Inflammatory macrophage (primary cell): ENCODE measurements at places on chromosomes 16 and 17.
A peak's percentile ranks its signal among the peaks of the same experiment; 100 is the strongest.

DNA sequence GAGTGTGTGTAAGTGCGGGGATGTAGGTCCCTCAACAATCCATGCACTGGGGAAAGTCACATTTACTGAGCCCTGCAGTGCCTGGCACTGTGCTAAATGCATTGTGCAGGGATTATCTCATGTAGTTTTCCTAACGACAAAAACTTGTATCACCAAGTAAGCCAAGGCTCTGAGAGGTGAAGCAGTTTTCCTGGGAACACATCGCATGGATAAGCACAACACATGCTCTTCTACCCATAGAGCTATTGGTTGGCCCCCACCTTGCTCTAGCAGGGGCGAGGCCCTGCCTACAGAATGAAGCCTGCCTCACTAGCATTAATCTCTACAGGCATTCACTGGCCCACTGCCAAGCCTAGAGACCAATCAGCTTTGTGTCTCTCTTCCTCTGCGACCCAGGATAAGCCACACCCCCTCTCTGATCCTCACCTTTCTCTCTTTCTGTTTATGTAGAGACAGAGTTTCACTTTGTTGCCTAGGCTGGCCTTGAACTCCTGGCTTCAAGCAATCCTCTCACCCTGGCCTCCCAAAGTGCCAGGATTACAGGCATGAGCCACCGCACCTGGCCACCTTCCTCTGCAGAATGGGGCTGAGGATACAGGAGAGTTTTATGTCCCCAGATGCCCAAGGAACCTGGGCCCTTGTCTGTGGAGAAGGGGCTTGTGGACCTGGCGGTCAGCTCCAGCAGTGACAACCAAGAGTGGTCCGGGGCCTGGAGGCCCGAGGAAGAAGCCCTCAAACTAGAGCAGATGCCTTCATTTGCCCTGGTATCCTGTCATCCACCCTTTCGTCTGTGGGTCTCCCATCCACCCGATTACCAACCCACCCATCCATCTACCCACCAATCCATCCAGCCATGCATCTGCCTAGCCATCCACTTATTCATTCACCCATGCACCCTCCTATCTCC is 12.8 kb downstream of the CDH16 start:
- no peak for DNase-seq

- no peak for DNase-seq
Measured at GRCh38 chr17:41223821-41224220, 2.6 kb upstream of the KRTAP9-2 start.

- DNase-seq = no peak
Measured at GRCh38 chr17:4038076-4038475, 73.8 kb upstream of the ATP2A3 start.

- peak; percentile 66 for DNase-seq
Measured at GRCh38 chr17:15185625-15185991, 79.5 kb downstream of the PMP22 start.

- no peak for DNase-seq
Measured at GRCh38 chr17:57944908-57945307, 10.3 kb downstream of the CUEDC1 start.

- DNase-seq = peak; percentile 37
Measured at GRCh38 chr17:1762901-1763898, 1.3 kb downstream of the SERPINF1 start.

- DNase-seq = peak; percentile 35
Measured at GRCh38 chr17:7363311-7363710, 8.4 kb downstream of the TMEM95 start.

- DNase-seq = no peak
Measured at GRCh38 chr16:88909431-88910210, 43.2 kb upstream of the PABPN1L start.

DNA sequence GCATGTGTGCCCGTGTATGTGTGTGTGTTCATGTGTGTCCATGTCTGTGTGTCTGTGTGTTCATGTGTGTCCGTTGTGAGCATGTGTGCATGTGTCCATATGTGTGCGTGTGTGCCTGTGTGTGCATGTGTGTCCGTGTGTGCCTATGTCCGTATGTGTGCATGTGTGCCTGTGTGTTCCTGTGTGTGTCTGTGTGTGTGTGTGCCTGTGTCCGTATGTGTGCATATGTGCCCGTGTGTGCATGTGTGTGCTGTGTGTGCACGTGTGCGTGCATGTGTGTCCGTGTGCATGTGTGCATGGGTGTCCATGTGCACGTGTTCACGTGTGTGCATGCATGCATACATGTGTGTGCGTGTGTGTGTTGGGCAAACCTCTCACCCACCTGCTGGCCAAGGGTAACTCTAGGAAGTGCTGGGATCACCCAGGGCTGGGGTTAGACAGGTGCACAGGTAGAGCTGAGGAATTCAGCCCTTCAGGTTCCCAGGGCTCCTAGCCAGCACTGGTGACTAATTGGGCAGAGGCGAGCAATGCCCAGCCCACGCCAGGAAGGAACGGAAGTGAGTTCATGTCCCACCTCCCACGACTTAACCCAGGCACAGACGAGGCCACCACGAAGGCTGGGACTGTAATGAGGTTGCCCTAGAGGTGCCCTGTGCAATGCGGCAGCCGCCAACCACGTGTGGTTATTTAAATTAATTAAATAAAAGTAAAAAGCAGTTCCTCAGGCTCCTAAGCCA is 8.2 kb upstream of the CSNK1D start:
- DNase-seq = peak; percentile 87

GRCh38 chr17:81345228-81346089 is 49.8 kb upstream of the BAHCC1 start:
- peak; percentile 77 for DNase-seq

DNA sequence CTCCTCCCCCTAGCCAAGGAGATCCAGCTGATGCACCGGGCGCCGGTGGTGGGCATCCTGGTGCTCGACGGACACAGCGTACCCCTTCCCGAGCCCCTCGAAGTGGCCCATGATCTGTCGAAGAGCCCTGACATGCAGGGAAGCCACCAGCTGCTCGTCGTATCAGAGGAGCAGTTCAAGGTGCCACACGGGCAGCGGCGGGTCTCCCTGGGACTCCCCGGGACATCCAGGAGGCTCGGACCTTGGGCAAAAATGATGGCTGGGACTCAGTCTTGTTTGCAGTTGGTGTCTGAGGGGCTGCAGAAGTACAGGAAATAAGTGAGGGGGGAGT is 15.8 kb upstream of the MYO15B start:
- no peak for DNase-seq

DNA sequence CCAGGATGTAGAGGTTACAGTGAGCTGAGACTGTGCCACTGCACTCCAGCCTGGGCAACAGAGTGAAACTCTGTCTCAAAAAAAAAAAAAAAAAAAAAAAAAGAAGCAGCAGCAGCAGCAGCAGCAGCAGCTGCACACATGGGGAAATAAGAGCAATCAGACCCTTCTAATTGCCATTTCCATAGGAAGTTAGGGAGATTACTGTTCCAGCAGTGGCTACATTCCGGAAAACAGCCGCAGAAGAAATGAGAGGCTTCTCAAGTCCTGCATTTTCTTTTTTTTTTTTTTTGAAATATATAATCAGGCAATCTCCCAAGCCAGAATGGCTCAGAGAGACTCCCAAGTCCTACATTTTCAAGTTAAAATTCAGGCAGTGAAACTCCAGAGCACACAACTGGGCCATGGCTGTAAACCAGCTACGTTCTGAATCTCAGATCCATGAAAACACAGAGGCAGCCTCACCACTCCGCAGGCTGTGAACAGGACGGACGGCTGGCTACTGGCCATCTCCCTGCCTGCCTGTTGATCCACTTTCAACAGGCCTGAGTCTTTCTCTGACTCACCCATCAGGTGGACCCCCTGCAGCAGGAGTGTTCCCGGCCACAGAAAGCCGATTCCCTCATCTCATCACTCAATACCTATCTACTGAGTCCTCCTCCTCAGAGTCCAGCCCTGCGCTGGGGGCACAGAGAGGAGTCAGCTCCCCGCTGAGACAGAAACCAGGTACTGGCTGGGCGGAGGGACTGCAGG is 15.0 kb downstream of the TRPV1 start:
- DNase-seq = no peak

DNA sequence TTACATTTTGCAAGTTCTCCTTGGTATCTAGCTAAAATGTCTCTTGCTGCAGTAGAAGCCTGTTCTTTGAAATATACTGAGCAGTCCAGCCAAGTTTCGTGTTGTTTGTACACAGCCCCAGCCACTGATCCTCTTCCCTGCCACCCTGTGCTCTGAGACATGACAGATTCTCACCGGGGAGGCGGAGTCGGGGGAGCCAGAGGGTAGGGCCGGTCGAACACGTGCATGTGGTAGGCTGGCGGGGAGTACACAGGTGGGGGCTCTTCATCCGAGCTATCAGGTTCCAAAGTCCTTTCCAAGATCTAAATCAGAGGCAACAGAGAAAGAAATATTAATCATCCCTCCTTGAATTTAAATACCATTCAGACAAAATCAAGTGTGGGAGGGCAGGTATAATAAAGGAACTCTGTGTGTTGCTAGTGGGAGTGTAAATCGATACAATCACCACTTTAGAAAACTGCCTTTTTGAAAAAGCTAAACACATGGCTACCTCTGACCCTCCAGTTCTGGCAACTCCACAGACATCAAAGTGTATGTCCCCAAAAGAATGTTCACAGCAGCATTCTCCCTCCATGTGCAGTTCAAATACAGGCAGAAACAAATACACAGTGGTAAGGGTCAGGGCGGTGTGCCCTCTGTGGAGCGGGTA is 29.7 kb upstream of the MRPS23 start:
- no peak for DNase-seq

- DNase-seq = no peak
Measured at GRCh38 chr17:46995841-46996571, 17.0 kb upstream of the RPRML start.

DNA sequence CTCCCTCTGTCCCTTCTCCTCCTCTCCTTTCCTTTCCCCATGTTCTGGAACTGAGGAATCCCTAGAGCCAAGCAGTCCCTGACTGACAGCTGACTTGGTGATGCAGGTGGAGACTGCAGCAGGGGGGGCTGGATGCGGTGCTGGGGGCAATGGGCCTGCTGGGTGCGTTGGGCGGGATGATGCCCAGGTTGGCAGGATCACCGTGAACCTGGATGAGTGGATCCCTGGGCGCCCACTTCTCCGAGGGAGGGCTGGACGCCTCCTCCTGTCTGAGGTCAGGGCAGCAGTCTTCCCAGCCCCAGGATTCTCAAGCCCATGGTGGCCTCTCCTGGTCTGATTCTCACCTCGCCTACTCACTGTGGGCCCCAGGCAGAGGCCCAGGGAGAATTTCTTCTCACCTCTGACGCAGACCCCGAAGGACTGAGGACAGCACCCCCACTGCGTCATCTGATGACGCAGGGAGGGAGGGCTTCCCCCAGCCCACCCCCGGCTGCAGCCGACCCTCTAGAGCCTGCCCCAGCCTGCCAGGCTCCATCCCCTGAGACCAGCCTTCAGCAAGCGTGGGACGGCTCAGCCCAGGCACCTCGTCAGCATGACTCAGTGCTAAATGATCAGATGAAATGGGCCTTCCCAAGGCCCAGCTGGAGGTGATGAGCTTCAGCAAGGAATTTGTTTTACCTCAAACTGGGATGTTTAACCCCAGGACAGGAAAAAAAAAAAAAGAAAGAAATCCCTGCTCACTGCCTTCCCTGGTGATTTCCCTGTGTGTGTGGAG is 188.0 kb upstream of the TNRC6C start:
- DNase-seq = no peak

- no peak for DNase-seq
Measured at GRCh38 chr17:16652847-16653366, 743 bp downstream of the ZNF624 start.

GRCh38 chr16:28899882-28900590 is 21.7 kb downstream of the ATP2A1 start:
- DNase-seq = no peak

DNA sequence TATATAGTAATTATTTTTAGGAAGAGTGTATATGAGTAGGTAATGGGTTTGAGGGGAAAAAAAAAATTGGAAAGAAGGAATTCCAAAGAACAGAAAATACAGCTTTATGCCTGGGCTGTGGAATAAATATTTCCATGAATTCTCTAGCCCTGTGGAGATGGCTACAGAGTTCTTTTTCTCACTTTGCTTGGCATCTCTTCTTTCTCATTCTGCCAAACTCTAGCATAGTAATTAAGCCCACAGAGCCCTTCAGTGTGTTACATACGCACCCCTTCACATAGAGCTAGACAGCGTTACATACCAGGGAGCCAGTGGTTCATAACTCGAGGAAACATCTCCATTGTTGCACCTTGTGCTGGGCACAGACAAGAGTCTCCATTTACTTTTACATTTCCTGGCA is 621.1 kb downstream of the CDH8 start:
- no peak for DNase-seq

- no peak for DNase-seq
Measured at GRCh38 chr16:28168991-28169554, 42.7 kb downstream of the XPO6 start.

DNA sequence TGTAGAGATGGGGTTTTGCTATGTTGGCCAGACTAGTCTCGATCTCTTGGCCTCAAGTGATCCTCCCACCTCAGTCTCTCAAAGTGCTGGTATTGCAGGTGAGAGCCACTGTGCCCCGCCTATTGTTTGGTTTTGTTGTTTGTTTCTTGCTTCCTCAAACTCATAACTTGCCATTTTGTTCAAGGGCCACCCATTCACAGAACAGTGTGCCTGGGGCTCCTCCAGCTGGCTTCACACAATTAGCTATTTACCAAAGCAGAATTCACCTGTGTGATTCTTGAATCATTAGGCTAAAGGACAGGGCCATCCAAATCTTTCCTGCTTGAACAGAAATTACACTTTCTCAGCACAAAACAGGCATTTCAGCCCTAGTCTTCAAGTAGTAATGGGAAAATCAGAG is 7.2 kb downstream of the ABHD15 start:
- no peak for DNase-seq

DNA sequence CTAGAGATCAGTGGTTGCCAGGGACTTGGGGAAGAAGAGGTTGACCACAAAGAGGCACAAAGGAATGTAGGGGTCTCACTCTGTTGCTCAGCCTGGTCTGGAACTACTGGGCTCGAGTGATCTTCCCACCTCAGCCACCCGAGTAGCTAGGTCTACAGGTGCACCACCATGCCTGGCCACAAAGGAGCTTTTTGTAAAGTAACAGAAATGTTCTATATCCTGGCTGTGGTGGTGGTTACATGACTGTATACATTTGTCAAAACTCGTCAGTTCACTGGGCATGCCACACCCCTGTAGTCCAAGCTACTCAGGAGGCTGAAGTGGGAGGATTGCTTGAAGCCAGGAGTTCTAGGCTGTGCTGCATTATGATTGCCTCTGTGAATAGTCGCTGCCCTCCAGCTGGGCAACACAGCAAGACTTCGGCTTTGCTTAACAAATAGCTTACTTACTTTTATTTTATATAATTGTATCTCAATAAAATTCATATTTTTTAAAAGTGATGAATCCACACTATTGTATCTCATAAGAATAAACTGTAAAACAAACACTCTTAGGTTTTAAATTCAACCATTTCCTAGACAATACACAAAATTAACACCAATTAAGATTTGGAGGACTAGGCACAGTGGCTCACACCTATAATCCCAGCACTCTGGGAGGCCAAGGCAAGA is 5.0 kb downstream of the SKA2 start:
- DNase-seq = no peak

- no peak for DNase-seq
Measured at GRCh38 chr17:66580956-66581391, 253.9 kb upstream of the CACNG5 start.

DNA sequence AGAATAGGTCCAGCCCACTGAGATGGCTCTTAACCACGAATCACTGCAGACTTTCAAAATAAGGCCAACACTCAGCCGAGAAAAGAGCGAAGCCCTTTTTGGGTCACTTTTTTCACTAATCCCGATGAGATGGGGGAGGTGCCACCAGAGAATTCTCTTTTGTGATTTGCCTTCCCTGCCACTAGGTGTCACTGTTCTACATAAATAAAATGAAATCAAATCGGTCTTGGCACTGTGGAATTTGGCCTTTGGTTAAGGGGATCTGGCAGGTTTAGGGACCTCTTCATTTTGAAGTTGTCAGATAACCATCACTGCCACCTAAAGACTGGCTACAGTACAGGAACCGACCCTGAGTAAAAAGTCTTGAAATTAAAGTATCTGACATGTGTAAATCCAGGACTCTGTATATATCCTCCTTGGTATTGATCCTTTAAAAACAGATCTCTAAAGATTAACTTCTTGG is 147.0 kb downstream of the HS3ST4 start:
- DNase-seq = peak; percentile 43
